ENCODE measurements at places on chromosomes 4 and X.

DNA sequence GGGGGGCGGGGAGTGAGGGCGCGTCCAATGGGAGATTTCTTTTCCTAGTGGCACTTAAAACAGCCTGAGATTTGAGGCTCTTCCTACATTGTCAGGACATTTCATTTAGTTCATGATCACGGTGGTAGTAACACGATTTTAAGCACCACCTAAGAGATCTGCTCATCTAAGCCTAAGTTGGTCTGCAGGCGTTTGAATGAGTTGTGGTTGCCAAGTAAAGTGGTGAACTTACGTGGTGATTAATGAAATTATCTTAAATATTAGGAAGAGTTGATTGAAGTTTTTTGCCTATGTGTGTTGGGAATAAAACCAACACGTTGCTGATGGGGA is 1.1 kb downstream of the HTT start:
- no peak for DNase-seq

DNA sequence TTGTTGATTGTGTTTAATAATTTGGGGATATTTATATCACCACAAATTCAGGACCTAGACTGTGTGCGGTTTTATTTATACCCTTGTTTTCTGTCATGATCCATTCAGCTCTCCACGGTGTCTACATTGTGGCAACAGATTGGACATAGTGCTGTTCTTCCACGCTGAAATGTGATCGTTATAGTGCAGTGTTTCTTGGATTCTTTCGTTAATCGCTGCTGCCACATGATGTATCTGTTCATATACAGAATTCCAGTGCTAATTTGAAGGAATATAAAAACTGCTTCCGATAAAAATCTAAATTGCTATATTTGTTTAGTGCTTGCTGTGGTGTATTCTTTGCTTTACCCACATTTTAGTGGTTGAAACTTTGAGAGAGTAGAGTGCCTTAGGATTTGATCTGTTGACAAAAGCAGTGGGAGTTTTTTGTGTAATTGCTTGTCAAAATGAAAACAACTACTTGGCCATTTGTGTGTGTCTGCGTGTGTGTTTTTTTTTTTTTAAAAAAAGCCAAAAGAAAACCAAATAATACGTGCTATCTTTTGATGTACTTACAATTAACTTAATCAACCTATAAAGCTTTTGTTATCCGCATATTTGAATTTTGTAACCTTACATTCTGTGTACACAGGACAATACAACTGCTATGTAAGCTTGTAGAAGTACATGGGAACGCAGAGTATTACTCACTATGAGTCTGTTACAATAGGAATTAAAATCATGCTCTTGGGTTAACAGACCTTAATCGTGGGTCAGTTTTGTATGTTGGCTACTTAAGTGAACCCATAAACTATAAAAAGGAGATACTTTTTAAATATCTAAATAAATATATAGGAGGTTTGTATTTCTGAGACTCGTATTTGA is 353.3 kb downstream of the ARHGAP24 start:
- DNase-seq, result peak; percentile 43

GRCh38 chr4:138972956-138973801 is 42.4 kb upstream of the NOCT start:
- no peak for DNase-seq

DNA sequence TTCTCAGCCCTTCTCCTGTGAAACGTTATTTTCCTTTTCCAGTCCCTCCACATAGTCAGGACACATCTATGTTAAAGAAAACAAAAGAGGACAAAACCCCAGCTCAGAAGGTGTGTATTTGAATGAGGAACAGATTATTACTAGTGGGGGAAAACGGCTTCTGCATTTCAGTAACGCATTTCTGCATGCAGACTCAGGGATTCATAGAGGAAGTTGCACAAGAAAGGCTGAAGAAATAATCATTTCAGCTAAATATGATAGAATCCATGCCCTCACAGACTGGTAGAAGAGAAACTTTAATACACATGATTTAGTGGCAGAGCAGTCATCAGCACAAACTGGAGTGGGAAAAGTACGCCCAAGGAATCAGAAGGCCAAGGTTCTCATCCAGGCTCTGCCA is 270.8 kb upstream of the FGF13 start:
- no peak for DNase-seq

DNA sequence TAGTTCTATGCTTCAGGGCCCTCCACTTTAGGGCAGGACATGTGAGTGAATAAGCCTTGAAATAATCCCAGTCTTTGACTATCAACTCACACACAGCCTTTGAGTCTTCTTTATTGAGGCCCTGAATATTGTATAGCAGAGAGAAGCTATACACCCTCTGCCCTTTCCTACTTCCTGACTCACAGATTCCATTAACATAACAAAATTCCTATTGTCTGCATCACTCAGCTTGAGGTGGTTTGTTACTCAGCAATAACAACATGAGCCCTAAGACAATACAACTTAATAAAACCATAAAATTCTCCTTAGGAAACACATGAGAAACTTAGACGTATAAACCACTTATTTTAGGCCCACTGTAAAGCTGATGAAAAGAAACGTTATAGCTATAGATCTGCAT is 680.3 kb upstream of the DIAPH2 start:
- DNase-seq, result peak; percentile 15

- no peak for DNase-seq
Measured at GRCh38 chrX:71111141-71111843, at the start of gene IL2RG. Gene IL2RG, minus strand, starts transcription at chrX:71111577. Its CDS starts 38 bp downstream, at chrX:71111539.

DNA sequence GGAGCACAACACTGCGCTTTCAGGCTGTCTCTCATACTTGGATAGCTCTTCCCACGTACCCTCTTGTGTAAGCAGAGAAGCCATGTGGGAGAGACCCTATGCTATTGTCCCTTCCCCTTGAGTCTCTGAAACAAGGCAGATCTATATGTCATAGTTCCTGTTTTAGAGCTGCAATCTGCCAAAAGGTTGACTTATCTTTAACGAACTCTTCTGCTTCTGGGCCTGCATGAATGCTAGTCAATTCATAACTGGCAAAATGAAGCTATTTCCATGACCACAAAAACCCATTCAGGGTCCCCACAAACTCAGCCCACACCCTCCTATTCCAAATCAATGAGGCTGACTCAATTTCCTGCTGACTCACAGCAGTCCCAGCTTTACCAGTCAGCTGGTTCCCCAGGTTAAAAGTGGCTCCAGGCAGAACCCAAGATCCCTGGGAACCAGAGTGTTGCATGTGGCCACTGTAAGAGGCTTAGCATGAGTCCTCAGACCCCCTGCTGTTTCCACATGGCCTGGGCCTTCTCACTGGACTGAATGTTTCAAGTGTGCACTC is 25.3 kb upstream of the SOD3 start:
- DNase-seq, result no peak

GRCh38 chr4:24741910-24742309 is 53.5 kb upstream of the SOD3 start:
- DNase-seq, result no peak

DNA sequence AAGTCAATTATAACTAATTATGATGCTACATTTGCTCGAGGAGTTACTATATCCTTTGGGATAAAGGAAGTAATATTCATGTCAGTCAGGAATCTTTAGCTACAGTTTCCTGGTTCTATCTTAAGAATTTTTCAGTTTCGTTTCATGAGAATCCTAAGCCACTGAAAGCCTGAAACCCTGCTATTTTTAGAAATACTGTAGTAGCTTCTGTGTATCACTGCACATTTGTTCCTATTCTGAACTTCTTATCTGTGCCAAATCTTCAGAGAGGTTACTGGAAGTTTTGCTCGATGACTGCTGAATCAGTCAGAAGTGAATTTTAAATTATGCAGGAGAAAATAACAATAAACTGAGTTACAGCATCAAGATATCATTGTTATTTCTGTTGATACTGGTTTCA is 249.2 kb downstream of the TENM3 start:
- DNase-seq, result no peak

- no peak for DNase-seq
Measured at GRCh38 chrX:151397741-151398070, 700 bp downstream of the VMA21 start.

DNA sequence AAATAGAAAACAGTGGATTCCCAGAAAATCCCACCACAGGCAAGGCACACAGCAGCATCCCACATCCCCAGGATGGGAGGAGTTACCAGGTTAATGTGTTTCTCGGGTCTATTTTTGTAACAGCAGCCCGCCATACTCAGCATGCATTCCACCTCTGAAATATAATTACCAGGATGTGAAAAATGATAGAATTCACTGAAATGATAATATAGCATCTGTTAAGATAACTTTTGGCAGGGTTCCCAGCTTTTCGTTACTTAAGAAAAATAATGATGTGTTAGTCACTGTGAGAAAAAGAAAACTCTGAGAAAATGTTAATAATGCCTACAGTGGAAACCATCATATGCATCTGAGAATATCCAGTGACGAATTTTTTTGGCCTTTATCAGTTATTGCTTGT is 87.1 kb downstream of the VCX2 start:
- peak; percentile 0 for DNase-seq

- DNase-seq, result no peak
Measured at GRCh38 chr4:52959541-52959940, 97.4 kb downstream of the RASL11B start.

DNA sequence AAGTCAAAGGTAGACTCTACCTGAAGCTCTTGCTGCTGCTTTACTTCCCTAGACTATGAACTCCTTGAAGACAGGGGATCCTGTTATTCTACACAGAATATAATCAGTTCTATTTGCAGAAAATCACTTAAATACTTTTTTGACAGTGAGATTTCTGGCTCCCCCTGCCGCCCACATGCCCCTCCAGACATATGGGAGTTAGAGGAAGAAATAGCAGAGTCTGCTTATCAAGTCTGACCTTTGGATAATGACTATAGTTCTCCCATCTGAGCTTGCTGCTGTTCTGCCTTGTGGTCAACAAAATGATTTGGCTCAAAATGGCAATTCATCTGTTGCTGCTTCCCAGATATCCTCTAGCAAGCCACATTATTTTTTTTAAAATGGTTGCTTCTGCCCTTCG is 101.1 kb downstream of the ENOX2 start:
- no peak for DNase-seq

GRCh38 chr4:30245140-30245539 is 475.0 kb upstream of the PCDH7 start:
- no peak for DNase-seq

- DNase-seq, result no peak
Measured at GRCh38 chrX:153973127-153974002, 811 bp downstream of the TMEM187 start.

GRCh38 chr4:80033581-80033980 is 39.4 kb downstream of the ANTXR2 start:
- DNase-seq, result no peak

DNA sequence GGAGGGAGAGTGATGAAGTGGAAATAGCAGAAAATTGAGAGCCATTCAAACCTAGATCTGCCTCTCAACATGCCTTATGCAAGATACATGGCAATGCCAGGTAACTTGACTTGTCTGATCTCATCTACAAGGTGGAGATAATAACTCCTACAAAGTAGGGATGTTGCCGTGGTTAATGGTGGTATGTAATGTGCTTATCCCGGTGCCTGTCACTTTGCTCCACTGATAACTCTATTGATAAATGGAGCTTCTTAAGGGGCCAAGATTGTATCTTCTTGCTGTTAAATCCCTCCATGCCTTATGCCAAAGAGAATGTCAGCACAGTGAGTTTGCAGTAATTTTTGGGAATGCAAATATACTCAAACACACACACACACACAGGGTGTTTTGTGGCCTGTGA is 355.8 kb downstream of the MAPK10 start:
- no peak for DNase-seq
